A549 treated with GW870086 at 1 μM for 4 hours (cell line): ENCODE measurements at places on chromosomes 12 and 14. TPM values are rescaled to one million over a fixed set of nuclear protein-coding genes. Genes with fewer than 3 reads are reported as not detected.

Gene ZNF410
- 44.6 to 55.1 TPM (median 45.8 TPM) in 5 replicates for total RNA-seq

Gene GSC
- total RNA-seq = 0.18 to 0.45 TPM (median 0.37 TPM) in 5 replicates

Gene BDKRB1
- 0.38 to 0.79 TPM (median 0.48 TPM) in 5 replicates for total RNA-seq

Gene TAS2R42
- total RNA-seq = not detected in 5 replicates

Gene ESR2
- total RNA-seq = 0.09 to 0.29 TPM (median 0.13 TPM) in 4 of 5 replicates, not detected in the other

Gene APOF
- not detected in 5 replicates for total RNA-seq

Gene MIPOL1
- total RNA-seq = 1.6 to 3.4 TPM (median 2.9 TPM) in 5 replicates

Gene LALBA
- not detected in 5 replicates for total RNA-seq

Gene MAGOHB
- total RNA-seq = 48.5 to 60.4 TPM (median 51.3 TPM) in 5 replicates

Gene FAM181A
- not detected in 5 replicates for total RNA-seq

Gene TCL1A
- total RNA-seq = not detected in 5 replicates

Gene SMARCD1
- 64.2 to 81.3 TPM (median 67.8 TPM) in 5 replicates for total RNA-seq

Gene DUSP6
- total RNA-seq = 7.6 to 15.7 TPM (median 14.1 TPM) in 5 replicates

Gene CLIP1
- total RNA-seq = 29.5 to 46.5 TPM (median 37.8 TPM) in 5 replicates

Gene SUPT16H
- 92.6 to 111 TPM (median 98.7 TPM) in 5 replicates for total RNA-seq

Gene TM9SF1
- total RNA-seq = 63.4 to 67.1 TPM (median 65.5 TPM) in 5 replicates

Gene IFT81
- 11.7 to 22.1 TPM (median 21.6 TPM) in 5 replicates for total RNA-seq

Gene ITGA7
- total RNA-seq = 0.90 to 1.6 TPM (median 1.1 TPM) in 5 replicates

Gene OAS2
- total RNA-seq = 0.13 to 0.63 TPM (median 0.18 TPM) in 5 replicates

Gene TMEM229B
- 0.09 to 0.50 TPM (median 0.21 TPM) in 5 replicates for total RNA-seq

Gene SLC10A1
- not detected in 5 replicates for total RNA-seq

Gene IKBIP
- total RNA-seq = 61.5 to 77.0 TPM (median 70.5 TPM) in 5 replicates

Gene KLRB1
- total RNA-seq = not detected in 5 replicates

Gene FBXO34
- 10.9 to 15.9 TPM (median 15.0 TPM) in 5 replicates for total RNA-seq

Gene LMNTD1
- not detected in 5 replicates for total RNA-seq

Gene AQP6
- total RNA-seq = not detected in 5 replicates

Gene NKX2-1
- 0.05 to 0.10 TPM in 2 of 5 replicates, not detected in the others for total RNA-seq

Gene CLEC9A
- total RNA-seq = not detected in 5 replicates

Gene AMHR2
- total RNA-seq = 0.75 to 1.9 TPM (median 1.1 TPM) in 5 replicates

Gene TSPAN19
- total RNA-seq = not detected in 5 replicates

Gene ACRBP
- total RNA-seq = 0.19 to 0.24 TPM (median 0.19 TPM) in 3 of 5 replicates, not detected in the others

Gene TMEM233
- 0.03 to 0.29 TPM (median 0.05 TPM) in 5 replicates for total RNA-seq

Gene GDF3
- not detected in 5 replicates for total RNA-seq

Gene NYNRIN
- 0.25 to 0.34 TPM (median 0.26 TPM) in 5 replicates for total RNA-seq

Gene P2RX2
- total RNA-seq = 0.12 TPM in 1 of 5 replicates, not detected in the others

Gene SCARB1
- 112 to 162 TPM (median 158 TPM) in 5 replicates for total RNA-seq

Gene IL22
- total RNA-seq = not detected in 5 replicates

Gene GLIPR1L1
- total RNA-seq = not detected in 5 replicates

Gene PLD4
- 0.10 to 0.25 TPM (median 0.13 TPM) in 3 of 5 replicates, not detected in the others for total RNA-seq

Gene TC2N
- 0.30 to 0.70 TPM (median 0.55 TPM) in 5 replicates for total RNA-seq

Gene SLC7A7
- total RNA-seq = 18.5 to 20.1 TPM (median 18.8 TPM) in 5 replicates

Gene ANG
- 8.0 to 12.4 TPM (median 10.5 TPM) in 5 replicates for total RNA-seq

Gene GARIN6
- not detected in 5 replicates for total RNA-seq

Gene OTOGL
- not detected in 5 replicates for total RNA-seq

Gene OR11H6
- total RNA-seq = not detected in 5 replicates

Gene GAPDH
- total RNA-seq = 6,831 to 9,120 TPM (median 8,658 TPM) in 5 replicates

Gene NUDT4
- total RNA-seq = 24.0 to 33.3 TPM (median 30.1 TPM) in 5 replicates

Gene RFLNA
- total RNA-seq = 0.06 to 0.24 TPM (median 0.10 TPM) in 4 of 5 replicates, not detected in the other

Gene KRT7
- 4,163 to 5,096 TPM (median 4,633 TPM) in 5 replicates for total RNA-seq

Gene MANSC1
- total RNA-seq = 3.5 to 5.3 TPM (median 4.2 TPM) in 5 replicates

Gene RITA1
- 24.9 to 34.6 TPM (median 33.9 TPM) in 5 replicates for total RNA-seq

Gene FKBP11
- total RNA-seq = 49.5 to 64.1 TPM (median 58.9 TPM) in 5 replicates

Gene AHNAK2
- 231 to 264 TPM (median 240 TPM) in 5 replicates for total RNA-seq
